Right lobe of liver (tissue), 6 donors: ENCODE measurements at places on chromosomes 2 and 18. TPM values are rescaled to one million over a fixed set of nuclear protein-coding genes. Genes with fewer than 3 reads are reported as not detected.

- no peak overlapping the region for H3K4me3 ChIP-seq
- no peak overlapping the region for H3K27ac ChIP-seq
- no peak for DNase-seq
- no peaks in the 10 kb centered on the region for H3K4me1 ChIP-seq
- no peaks in the 10 kb centered on the region for H3K27me3 ChIP-seq
Observed at GRCh38 chr2:9029721-9030120, 26.2 kb upstream of the MBOAT2 start.

- no peak overlapping the region for H3K4me3 ChIP-seq
- DNase-seq, result no peak
- H3K4me1 ChIP-seq, result no peaks in the 10 kb centered on the region
- H3K27ac ChIP-seq, result no peak overlapping the region
- peaks cover 7% of the 10 kb centered on the region for H3K36me3 ChIP-seq
Observed at GRCh38 chr2:60958361-60958760, 59.2 kb upstream of the PEX13 start.

DNA sequence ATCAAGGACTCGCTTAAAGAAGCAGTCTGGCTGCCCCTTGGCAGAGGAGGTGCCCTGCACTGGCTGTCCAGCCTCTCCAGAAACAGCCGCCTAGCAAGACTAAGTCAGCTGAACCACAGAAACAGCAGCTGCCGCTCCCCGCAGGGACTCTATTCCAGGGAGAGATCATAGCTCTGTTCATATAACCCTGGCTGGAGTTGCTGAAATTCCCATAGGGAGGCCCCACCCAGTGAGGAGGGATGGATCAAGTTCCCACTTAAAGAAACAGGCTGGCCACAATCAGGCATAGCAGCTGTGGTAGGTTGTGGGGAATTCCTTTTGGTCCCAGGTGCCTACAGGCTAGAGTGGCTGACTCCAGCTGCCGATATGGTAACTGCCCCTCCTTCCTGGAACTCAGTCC lies 74.2 kb upstream of the MC4R start:
- no peak overlapping the region for H3K27ac ChIP-seq
- H3K36me3 ChIP-seq, result no peaks in the 10 kb centered on the region

The RFTN2 gene
- total RNA-seq, result 1.1 TPM

- no peaks in the 10 kb centered on the region for H3K36me3 ChIP-seq
- no peak overlapping the region for H3K4me3 ChIP-seq
- H3K27ac ChIP-seq, result peak overlapping the region; percentile 39
- no peaks in the 10 kb centered on the region for H3K27me3 ChIP-seq
Observed at GRCh38 chr2:160379399-160379798, 114.2 kb downstream of the RBMS1 start.

DNA sequence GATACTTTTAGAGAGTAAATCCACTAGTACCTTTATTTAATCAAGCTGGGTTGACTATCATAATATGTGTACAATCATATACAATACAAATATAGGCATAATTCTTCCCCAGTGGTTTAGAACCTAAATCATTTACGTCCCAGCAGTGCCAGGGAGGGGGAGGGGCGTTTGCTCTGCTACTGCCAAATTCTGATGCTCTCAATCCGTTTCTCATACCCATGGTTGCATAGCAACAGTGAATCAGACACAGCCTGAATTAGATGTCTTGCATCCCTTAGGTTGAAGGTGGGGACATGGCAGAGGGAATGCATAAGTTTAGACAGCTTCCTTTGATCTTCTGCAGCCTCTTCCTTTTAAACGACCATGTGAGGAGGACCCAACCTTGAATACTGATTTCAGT lies 135.4 kb downstream of the ABCA12 start:
- H3K27me3 ChIP-seq, result no peaks in the 10 kb centered on the region
- no peak for DNase-seq
- no peaks in the 10 kb centered on the region for H3K36me3 ChIP-seq
- H3K4me1 ChIP-seq, result no peaks in the 10 kb centered on the region
- H3K4me3 ChIP-seq, result no peak overlapping the region

DNA sequence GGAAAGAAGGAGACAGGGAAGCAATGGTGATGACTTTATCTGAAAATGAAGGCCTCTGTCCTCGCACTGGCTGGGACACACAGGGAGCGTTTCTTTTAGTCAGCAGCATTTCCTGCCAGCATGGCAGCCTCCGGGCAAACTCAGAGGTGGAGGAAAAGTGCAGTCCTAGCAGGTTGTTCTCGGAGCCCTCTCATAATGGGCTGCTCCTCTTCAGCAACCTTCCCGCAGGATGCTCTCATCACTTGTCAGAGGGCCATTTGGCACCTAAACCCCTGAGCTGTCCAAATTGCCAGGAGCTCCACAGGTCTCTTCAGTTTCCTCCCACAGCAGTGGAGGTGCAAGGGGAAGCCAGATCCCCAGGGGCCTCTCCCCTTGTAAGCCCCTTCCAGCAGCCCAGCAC lies 6.2 kb downstream of the STK39 start:
- H3K4me3 ChIP-seq, result no peak overlapping the region
- H3K27me3 ChIP-seq, result no peaks in the 10 kb centered on the region
- no peaks in the 10 kb centered on the region for H3K4me1 ChIP-seq
- no peaks in the 10 kb centered on the region for H3K36me3 ChIP-seq
- H3K27ac ChIP-seq, result no peak overlapping the region
- DNase-seq, result no peak

DNA sequence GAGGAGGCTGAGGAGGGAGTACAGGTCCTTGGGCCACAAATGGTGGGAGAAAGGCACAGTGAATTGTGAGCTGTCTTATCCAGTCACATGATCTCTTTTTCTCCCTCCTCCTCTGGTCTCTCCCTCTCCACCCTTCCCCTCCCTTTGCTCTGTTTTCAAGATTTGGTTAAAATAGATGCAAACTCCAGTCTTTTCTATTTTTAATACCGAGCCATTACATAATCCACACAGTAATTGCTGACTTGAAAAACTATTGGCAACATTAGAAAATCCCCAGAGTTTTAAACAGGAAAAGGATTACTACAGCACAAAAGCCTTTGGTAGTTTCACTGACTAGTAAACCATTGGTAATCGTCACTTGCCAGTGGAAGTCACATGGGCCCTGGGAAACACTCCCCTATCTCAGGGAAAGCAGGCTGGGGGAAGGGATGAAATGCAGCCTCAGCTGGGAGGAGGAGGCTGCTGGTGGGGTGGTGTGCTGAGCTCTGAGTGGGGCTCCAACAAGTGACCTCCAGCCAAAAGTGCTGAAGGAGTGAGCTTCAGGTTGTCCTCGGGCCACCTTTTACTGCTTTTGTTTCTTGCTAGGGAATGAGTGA lies 57.4 kb upstream of the PCBP1 start:
- H3K36me3 ChIP-seq, result no peaks in the 10 kb centered on the region
- no peak for DNase-seq
- no peak overlapping the region for H3K4me3 ChIP-seq
- peak overlapping the region; percentile 52 for H3K27ac ChIP-seq
- H3K27me3 ChIP-seq, result no peaks in the 10 kb centered on the region
- peaks cover 9% of the 10 kb centered on the region for H3K4me1 ChIP-seq

The RBM44 gene
- total RNA-seq, result 0.19 TPM

DNA sequence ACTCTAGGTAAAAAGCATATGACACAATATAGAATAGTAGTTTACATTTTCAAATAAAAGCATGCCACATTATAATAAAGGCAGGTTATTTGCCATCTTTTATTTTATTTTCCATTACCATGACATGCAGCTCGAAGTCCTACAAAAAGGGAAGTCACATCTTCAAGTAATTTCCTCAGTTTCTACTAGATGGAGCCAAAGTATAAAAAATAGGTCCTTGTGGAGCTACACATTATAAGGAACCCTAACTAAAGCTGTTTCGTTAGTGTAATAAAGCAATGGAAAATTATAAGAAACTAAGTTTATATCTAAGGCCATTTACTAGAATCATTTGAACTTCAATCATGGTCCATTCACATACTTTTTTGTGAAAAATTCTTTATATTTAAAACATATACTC lies 674.5 kb downstream of the KCNJ3 start:
- no peak overlapping the region for H3K27ac ChIP-seq
- no peak for DNase-seq
- H3K4me3 ChIP-seq, result no peak overlapping the region
- H3K36me3 ChIP-seq, result no peaks in the 10 kb centered on the region
- H3K27me3 ChIP-seq, result no peaks in the 10 kb centered on the region
- no peaks in the 10 kb centered on the region for H3K4me1 ChIP-seq

DNA sequence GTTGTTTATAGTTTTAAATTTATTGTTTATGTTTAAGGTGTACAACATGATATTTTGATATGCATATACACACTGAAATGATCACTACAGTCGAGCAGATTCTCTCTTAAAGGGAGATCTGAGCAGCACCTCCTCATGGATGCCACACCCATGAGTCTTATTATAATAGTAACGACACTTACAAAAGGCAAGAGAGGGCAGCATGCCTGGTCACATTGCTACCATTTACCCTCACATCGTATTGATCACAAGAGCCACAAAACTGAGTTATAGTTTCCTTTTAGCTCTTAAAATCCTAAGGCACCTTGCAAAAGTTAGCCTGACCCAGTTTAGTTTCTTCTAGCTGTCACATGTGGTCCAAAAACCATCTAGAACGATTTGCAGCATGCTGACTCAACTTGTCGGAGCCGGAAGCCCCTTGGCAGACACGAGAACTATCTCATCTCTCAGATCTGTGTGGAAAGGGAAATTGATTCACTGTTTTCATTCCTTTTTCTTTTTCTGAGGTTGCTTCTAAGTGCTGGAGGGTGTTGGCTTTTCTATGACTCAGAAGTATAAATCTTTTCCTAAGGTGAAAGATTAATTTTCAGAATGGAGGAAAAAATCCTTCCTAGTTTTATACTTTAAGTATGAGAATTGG lies 85.3 kb downstream of the CDC42EP3 start:
- no peaks in the 10 kb centered on the region for H3K27me3 ChIP-seq
- no peaks in the 10 kb centered on the region for H3K36me3 ChIP-seq
- no peaks in the 10 kb centered on the region for H3K4me1 ChIP-seq
- H3K27ac ChIP-seq, result no peak overlapping the region
- H3K4me3 ChIP-seq, result no peak overlapping the region

- H3K36me3 ChIP-seq, result no peaks in the 10 kb centered on the region
- H3K27me3 ChIP-seq, result no peaks in the 10 kb centered on the region
- no peak overlapping the region for H3K4me3 ChIP-seq
- no peaks in the 10 kb centered on the region for H3K4me1 ChIP-seq
- DNase-seq, result no peak
- H3K27ac ChIP-seq, result no peak overlapping the region
Observed at GRCh38 chr18:80251700-80252099, 4.4 kb upstream of the PARD6G start.

DNA sequence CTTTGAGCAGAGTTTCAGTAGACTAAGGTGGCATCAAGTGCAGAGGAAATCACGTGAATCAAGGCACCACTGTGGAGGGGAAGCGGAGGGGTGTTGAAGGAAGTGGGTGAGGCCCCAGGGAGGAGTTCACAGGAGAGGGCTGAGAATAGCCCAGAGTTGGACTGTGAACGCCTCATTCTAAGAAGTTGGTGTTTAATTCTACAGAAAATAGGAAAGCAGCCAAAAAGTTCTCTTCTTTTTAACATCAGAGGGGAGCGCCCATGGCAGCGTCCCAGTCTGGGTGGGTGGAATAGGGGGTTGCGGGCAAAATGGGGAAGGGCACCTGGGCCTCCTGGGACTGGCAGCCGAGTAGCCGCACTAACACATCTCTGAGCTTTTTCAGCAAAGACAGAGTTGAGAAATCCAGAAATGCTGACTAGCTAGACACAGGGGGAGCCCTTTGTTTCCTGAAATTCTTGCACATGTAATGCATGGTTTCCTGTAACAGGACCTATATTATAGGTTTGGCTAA lies 97.0 kb downstream of the NEB start:
- H3K4me1 ChIP-seq, result no peaks in the 10 kb centered on the region
- H3K27ac ChIP-seq, result no peak overlapping the region
- H3K4me3 ChIP-seq, result no peak overlapping the region
- no peaks in the 10 kb centered on the region for H3K36me3 ChIP-seq

DNA sequence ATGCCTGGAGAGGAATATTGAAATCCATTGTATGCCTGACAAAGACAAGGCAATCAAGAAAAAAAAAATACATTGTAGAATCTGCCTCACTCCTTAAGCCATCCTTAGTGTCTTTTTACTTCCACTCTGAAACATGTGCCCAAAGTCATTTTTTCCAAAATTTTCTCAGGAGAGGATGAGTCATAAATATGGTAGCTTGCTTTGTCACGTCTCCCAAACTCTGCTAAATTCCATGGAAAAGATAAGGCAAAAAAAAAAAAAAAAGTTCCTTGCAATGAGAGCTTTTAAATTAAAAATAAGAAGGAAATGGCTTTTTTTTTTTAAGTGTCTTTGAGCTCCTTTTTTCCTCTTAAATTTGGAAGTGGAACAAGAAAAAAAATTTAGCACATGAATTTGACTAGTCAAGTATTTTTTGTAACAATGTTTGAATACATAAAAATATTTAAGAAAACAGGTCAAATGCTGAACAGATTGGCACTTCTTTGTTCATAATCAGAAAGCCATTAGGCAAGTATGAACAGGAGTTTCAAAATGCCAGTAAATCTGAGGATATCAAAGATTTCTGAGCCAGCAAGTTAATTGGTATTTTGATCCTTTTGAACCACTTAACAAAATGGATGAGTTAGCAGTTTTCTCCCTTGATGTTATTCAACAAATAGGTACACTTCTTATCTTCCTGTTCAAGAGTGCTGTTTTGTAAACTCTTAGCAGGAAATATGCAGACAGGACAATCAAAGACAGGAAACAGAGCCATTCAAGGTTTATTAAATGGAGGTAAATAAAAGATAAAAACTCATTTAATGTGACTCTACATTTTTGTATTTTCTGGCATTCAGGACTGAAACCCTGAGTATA lies 247.3 kb upstream of the SP5 start:
- no peak overlapping the region for H3K27ac ChIP-seq
- H3K4me1 ChIP-seq, result peaks cover 16% of the 10 kb centered on the region
- H3K4me3 ChIP-seq, result no peak overlapping the region
- no peaks in the 10 kb centered on the region for H3K27me3 ChIP-seq

The CACNB4 gene
- 0.06 TPM for total RNA-seq

GRCh38 chr2:160437273-160437672 lies 56.3 kb downstream of the RBMS1 start:
- no peak overlapping the region for H3K27ac ChIP-seq
- no peak for DNase-seq
- no peak overlapping the region for H3K4me3 ChIP-seq
- H3K27me3 ChIP-seq, result no peaks in the 10 kb centered on the region
- no peaks in the 10 kb centered on the region for H3K4me1 ChIP-seq

The GDF7 gene
- total RNA-seq, result 3.5 TPM

- H3K36me3 ChIP-seq, result no peaks in the 10 kb centered on the region
- no peak overlapping the region for H3K27ac ChIP-seq
- H3K4me1 ChIP-seq, result no peaks in the 10 kb centered on the region
- H3K4me3 ChIP-seq, result no peak overlapping the region
Observed at GRCh38 chr2:219831957-219832356, 204.5 kb downstream of the SLC4A3 start.

- peaks cover 20% of the 10 kb centered on the region for H3K36me3 ChIP-seq
- H3K4me3 ChIP-seq, result no peak overlapping the region
- H3K27ac ChIP-seq, result no peak overlapping the region
- no peak for DNase-seq
- H3K4me1 ChIP-seq, result no peaks in the 10 kb centered on the region
Observed at GRCh38 chr2:182980115-182980514, 58.1 kb downstream of the NCKAP1 start.

GRCh38 chr2:28745876-28746275 lies 5.8 kb upstream of the PPP1CB start:
- H3K4me1 ChIP-seq, result peaks cover 8% of the 10 kb centered on the region
- no peaks in the 10 kb centered on the region for H3K27me3 ChIP-seq
- H3K36me3 ChIP-seq, result no peaks in the 10 kb centered on the region

GRCh38 chr18:63949068-63949737 lies at the start of gene HMSD:
Gene HMSD, plus strand, starts transcription at chr18:63949301. Its CDS starts 4,155 bp downstream, at chr18:63953456.
- H3K27me3 ChIP-seq, result no peaks in the 10 kb centered on the region
- H3K4me1 ChIP-seq, result no peaks in the 10 kb centered on the region
- no peaks in the 10 kb centered on the region for H3K36me3 ChIP-seq
- H3K27ac ChIP-seq, result no peak within 1 kb of the TSS
